ENCODE measurements at places on chromosomes 2 and 18.

DNA sequence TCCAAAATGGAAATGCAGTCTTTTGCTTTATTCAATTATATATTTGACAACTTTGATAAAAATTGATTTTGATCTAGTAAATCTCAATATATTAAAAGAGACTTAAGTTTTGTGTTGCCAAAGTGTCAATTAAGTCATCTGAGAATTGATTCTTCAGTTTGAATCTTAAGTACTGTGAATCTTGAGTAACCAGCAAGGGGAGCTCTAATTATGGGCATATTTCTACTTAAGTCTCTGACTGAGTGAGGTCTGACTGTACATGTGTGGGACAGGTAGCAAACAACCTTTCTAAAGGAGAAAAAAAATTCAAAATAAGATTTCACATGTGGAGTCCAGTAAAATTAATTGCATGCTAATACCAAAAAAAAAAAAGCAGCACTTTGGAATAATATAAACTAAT is 503.7 kb upstream of the SLC8A1 start:
- no peak for DNase-seq

DNA sequence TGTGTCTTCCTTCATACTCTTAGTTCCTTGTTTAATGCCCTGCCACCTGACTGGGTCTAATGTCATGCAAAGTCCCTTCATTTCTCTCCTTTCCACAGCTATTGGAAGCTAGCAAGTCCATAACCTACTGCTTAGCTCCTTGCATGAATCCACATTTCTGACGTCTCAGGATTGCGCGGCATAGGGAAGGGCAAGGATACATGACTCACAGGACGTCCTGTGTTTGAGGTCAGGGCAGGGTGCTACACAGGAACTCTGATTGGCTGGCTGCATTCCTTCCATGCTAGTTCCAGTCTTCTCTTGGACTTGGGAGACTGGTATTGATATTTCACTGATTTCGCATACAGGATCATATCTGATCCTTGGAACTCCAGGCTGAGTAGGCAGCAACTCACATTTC is 137.9 kb downstream of the CDH2 start:
- no peak for DNase-seq

DNA sequence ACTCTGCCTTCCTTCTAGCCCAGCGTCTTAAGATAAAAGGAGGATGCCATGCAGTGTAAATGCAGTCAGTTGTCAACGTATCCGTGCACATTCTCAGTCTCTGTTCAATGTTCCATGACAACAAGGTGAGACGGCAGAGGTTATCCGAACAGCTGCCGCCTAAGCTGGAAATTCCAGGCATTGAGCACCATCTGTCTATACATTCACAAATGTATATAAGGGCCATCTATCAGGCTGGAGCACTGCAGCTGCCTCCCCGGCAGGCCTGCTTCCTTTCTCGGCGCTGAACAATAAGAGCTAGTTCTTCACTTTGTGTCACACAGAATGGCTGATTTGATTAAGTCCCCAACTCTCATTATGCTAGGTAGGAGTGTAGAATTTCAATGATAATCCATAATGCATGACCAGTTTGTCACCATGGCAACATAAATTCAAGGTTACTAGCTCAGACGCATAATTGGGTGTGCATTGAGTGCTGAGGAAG is 282.2 kb upstream of the SOX11 start:
- no peak for DNase-seq

DNA sequence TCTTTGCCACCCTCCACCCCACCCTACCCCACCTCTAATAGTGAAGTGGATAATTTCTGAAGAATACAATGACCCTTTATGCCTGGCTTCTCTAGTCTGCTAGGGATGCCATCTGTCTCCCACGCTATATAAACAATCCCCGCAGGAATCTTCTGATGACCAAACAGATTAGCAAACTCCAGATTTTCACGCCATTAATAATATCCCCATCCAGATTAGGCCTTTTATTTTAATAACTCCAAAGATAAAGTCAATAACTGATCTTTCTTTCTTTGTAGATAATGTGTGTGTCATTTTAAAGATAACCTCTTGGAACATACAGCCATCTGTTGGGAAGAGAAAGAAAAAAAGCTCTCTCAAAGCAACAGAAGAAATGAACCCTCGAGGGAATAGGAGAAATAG is 47.9 kb upstream of the CCDC150 start:
- DNase-seq = no peak

- no peak for DNase-seq
These were observed 8.6 kb downstream of the ALLC start for GRCh38 chr2:3666613-3666975.

DNA sequence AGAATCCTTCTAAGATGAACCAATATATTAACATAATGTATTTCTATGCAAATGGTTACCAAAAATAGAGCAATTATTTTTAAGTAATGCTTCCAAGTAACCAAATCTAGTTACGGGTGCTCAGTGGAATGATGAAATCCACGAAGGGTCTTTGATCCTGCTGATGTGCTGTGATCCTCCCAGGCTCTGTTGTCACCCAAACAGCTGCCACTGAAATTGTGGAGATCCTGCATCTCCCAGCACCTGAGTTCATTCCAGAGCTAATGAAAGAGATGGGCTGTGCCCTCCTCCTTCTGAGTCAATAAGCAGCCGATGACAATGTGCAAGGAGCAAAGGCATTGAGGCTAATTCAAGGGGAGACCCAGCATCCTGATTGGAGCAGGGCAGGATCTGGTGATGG is 362.4 kb upstream of the SOX11 start:
- no peak for DNase-seq
